ENCODE measurements at places on chromosomes 12 and 14.

DNA sequence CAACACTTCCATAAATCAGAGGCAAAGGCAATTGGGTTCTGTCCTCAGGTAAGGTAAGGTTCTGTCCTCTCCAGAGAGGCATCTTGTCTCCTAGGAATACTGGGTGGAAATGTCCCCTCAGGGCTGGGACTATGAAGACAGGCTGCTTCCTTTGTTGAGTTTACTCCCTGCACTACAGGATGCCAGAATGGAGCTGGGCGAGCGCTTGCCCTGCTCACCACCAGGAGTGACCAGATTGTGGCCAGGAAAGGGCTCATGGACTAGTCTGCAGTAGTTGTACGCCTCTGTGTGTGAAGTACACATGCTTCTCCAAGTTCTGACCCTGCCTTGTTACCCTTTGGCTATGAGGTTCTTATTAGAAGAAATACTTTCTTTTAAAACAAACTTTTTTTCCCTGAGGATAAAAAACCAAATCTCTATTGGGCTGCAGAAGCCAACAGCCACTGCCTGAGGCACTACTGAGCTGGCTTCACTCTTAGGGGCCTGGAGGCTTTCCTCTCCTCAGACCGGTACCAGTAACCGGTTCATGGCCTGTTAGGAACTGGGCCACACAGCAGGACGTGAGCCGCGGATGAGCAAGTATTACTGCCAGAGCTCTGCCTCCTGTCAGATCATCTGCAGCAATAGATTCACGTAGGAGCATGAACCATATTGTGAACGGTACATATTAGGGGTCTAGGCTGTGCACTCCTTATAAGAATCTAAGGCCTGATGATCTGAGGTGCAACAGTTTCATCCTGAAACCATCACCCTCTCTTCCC is 83.2 kb downstream of the DHRS2 start:
- no peak for DNase-seq

DNA sequence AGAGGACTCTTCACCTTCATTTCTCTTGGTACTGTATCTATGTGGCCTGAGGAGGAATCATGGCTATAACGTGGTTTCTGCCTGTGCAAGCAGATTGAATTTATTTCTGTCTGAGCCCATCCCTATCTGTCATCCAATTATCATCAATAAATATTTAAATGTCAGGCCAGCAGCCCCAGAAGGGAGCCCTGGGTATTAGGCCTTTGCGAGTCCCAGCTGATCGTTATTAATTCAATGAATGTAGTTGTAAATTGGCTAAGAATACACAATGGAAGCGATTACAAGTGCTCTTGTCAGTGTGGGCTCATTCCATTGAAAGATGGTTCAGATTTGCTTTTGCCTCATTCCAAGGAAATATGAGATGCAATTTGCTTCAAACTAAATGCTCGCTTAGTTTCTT is 142.0 kb downstream of the KTN1 start:
- no peak for DNase-seq

- DNase-seq = no peak
Observed at GRCh38 chr12:49720214-49720613, 13.0 kb upstream of the FMNL3 start.

DNA sequence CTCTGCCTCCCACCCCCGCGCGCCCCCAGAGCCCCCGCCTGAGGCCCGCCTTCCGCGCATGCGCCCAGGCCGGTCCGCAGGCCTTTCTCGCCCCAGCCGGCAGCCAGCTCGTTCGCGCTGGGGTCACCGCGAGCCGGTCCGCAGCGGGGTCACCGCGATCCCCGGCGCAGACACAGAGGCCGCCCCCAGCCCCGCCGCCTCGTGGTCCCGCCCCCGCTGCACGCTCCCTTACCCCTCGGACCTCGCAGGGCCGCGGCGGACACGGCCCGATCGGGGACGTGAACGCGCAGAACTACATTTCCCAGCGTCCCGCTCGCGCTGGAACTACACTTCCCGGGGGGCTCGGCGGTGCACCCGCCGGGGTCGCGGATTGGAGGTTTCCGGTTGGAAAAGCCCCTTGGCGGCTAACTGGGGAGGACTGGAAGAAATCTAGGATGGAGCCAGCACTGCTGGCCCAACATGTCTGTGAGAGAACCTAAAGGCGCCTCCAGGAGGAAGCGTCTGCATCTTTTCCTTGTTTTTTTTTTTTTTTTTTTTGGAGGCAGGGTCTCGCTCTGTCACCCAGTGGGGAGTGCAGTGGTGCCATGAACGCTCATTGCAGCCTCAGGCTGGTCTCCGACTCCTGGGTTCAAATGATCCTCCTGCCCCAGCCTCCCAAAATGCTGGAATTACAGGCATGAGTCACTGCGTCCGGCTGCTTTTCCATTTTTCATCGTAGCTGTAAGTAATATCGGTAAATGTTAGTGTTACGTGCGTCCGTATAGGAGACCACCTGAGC is at the start of gene ZNF605:
Gene ZNF605 (minus strand): TSS at position 296 of the 778 bp plus-strand sequence. CDS start 10,671 bp downstream, outside the sequence.
- peak; percentile 51 for DNase-seq

DNA sequence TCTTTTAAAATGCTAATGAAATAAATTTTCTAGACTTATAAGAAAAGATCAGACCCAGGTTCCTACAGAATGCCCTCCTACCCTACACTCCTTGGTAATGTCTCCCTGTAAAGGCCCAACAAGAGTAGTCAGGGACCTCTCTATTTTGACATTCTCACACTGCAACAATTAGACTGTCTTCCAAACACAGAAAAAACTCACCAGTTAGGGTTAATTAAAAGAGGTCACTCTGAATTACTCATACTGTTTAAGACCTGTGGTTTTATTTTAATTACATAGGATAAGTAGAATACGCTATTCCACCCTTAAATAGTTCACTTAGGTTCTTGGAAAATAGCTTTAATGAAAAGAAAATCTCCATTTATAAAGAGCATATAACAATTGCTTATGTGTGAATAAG is 142.4 kb downstream of the ITPR2 start:
- DNase-seq = no peak

DNA sequence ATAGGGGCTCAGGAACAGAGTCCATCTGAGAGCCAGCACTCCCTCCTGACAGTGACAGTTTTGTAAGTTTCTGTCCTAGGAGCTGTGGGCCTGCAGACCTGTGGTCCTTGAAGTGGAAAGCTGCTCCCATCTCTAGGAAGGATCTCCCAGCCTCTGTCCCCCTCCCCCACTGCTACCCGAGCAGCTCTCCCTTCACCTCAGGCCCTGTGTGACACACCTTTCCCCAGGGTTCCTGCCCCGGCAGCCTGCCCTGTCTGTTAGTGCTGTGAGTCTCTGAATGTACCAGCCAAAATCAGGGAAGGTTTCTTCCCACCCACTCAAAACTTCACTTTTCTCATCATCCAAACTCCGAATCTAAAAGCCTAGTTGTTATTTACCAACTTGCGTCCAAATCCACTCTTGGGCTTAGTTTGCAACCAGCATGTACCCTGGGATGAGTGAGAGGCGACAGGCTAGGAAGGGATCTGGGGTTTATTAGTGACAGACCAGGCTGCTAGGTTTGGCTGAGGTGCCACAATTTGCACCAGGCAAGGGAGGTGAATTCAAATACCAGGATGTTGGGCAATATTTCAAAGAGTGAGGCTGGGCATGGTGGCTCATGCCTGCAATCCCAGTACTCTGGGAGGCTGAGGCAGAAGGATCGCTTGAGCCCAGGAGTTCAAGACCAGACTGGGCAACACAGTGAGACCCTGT is 39.9 kb downstream of the NINJ2 start:
- DNase-seq = no peak

- no peak for DNase-seq
Observed at GRCh38 chr12:19075711-19076340, 53.7 kb upstream of the PLEKHA5 start.

DNA sequence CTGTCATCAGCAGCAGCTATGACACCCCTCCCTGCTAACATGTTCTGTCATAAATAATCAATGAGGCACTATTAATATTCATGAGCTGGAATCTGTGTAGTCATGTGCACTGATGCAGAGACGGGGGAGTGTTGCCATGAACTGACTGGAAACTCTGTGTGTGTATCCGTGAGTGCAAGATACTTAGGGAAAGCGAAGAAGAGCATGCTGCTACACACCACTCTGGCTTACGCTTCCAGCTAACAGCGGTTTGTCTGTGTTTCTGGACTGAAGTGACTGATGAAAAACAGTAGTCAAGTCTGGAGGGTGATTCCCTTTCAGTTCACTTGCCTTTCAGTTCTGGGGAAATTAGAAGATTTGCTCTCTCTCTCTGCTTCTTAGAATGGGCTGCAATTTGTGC is 249.4 kb downstream of the PDZRN4 start:
- DNase-seq = no peak

DNA sequence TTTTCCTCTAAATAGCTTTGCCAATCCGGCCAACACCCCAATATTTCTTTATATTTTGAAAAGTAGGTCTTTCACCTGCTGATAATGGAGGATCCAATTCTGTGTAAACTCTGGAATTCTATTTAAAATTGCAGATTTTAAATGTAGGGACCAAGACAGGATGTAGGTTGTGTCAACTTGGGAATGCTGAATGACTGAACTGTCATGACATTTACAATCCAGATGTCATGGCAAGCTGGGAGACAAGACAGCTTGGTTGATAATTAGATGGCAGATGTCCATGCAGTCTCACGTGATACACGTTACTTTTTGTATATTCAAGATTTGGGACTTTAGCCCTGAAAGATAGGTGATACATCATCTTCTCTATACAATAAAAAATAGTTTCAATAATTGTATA is 477.2 kb downstream of the DIO2 start:
- no peak for DNase-seq

GRCh38 chr12:40146800-40147797 is 41.2 kb upstream of the SLC2A13 start:
- no peak for DNase-seq

DNA sequence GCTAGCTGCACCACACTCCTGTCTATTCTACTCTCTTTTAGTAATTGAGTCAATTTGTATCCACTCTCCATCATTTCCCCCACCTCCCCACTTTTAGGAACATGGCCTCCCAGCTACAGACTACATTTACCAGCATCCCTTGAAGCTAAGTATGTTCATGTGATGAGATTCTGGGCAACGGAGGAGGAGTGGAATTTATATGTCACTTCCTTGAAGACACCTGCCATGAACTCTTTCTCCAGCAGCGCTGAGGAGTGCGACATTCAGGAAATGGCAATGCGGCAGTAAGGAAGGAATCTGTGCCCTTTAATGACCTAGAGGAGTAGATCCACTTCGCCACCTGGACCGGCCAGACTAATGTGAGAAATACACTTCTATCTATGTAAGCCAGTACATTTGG is 243.7 kb upstream of the DIO2 start:
- no peak for DNase-seq

GRCh38 chr12:127358888-127359287 is 908.1 kb upstream of the TMEM132C start:
- DNase-seq = no peak

- DNase-seq = no peak
Observed at GRCh38 chr14:71454010-71454409, 478.2 kb upstream of the RGS6 start.

DNA sequence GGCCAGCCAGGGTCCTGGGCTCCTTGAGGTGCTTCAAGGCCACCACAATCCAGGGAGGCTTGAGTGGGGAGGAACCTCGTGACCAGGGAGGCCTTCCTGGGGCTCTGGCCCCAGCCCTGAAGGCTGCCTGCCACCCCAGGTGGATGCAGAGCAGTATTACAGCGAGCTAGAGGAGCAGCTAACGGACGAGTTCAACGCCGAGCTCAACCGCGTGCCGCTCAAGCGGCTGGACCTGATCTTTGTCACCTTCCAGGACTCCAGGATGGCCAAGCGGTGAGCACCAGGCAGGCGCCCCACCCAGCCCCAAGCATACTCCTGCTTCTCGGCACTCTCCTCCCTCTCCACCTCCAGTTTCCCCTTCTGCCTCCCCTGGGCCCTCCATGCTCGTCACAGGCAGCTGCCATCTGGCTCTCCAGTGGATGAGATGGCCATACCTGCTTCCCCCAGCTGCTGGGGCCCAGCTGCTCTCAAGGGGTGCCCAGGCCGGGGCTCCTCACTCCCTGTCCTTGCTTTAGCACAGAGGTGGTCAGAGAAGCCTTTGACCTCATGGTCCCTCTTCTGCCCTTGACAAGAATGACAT is 30.6 kb downstream of the NGB start:
- no peak for DNase-seq

DNA sequence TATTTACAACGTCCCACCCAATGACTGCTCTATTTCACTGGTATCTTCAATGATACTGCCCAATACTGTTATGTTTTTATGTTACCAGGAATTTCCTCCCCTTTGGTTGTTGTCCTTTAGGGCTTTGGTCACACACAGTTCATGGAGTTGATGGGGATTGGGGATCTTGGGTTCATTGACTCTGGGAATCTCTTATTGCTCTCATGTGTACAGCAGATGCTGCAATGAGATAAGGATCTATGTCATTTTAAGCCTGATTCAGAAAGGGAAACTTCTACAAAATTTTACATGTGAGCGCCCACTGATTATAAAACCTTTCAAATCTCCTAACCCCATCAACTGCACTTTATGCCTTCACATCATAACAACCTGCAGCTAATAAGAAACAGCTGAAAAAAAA is 67.2 kb downstream of the FAR2 start:
- DNase-seq = no peak

DNA sequence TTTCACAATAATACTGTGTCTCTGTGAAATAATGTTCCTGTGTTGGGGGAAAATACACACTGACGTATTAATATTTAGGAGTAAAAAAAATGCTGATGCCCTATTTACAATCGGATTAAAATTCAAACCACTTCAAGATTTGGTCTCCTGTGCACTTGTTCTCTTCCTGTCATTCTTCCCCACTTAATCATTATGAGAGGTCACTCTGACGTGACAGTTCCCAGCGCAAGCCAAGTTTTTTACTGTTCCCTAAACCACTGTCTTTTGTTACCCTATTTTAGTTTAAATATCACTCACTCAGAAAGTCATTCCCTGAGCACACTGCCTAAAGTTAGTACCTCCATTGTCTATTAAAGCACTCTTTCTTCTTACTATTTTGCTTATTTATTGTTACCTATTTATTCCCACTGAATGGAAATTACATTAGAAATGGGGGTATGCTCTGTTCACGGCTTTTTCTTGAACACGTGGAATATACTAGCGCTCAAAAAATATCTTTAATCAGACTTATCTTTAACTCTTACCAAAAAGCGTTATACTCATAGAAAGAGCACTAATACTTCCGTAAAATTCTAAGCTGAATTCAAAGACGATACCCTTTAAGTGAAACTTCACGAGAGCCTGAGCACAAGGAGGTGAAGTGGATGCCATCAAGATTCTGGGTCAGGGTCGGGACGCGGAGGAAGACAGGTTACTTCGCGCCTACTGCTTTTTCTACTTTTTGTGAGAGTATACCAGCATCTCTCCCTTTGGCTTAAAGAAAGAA is 670 bp upstream of the PSMA3 start:
- DNase-seq = no peak

DNA sequence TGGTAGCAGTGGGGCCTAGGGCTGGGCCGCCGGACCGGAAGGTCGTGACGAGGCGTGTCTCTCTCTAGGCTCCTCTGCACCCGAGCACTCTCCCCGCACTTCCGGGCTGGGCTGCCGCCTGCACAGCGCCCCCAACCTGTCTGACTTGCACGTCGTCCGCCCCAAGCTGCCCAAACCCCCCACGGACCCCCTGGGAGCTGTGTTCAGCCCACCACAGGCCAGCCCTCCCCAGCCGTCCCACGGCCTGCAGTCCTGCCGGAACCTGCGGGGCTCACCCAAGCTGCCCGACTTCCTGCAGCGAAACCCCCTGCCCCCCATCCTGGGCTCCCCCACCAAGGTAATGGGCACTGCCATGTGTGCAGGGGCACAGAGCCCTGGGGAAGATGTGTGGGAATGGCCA is 13.3 kb upstream of the PUS1 start:
- DNase-seq = no peak
